ENCODE measurements at places on chromosomes 5 and 9. TPM values are rescaled to one million over a fixed set of nuclear protein-coding genes. Genes with fewer than 3 reads are reported as not detected.

The NEUROG1 gene
- not detected for total RNA-seq

The FAM13B gene
- 65.8 TPM for total RNA-seq

The GZMA gene
- total RNA-seq: 22.6 TPM

The GALNT12 gene
- total RNA-seq: 4.7 TPM

The NIM1K gene
- total RNA-seq: 0.67 TPM

The OBP2B gene
- total RNA-seq: not detected

The LRRC70 gene
- 4.6 TPM for total RNA-seq
